Activated T-cell treated with anti-CD3 and anti-CD28 coated beads for 4 hours (primary cell): ENCODE measurements at places on chromosomes 7 and 10.

DNA sequence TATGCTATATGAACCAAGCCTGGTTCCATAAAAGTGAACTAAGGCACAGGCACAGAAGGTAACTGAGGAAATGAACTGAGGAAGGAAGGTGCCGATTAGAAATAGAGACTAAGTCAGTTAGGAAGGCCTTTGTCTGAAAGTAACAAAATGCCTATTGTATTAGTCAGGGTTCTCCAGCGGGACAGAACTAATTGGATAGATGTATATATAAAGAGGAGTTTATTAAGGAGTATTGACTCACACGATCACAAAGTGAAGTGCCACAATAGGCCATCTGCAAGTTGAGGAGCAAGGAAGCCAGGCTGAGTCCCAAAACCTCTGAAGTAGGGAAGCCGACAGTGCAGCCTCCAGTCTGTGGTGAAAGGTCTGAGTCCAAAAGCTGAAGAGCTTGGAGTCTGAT, 13.9 kb upstream of the PLXNA4 start:
- DNase-seq: no peak

GRCh38 chr7:90551036-90551435, 45.1 kb upstream of the CDK14 start:
- no peak for DNase-seq

DNA sequence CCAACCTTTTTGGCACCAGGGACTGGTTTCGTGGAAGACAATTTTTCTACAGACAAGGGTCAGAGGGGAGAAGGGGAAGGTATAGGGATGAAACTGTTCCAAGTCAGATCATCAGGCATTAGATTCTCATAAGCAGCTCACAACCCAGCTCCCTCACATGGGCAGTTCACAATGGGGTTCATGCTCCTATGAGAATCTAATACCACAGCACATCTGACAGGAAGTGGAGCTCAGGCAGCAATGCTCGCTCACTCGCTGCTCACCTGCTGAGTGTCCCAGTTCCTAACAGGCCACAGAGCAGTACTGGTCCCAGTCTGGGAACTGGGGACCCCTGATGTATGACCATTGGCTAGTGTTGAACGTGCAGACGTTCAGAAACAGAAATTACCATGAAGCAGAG, 63.7 kb downstream of the ATE1 start:
- no peak for DNase-seq

DNA sequence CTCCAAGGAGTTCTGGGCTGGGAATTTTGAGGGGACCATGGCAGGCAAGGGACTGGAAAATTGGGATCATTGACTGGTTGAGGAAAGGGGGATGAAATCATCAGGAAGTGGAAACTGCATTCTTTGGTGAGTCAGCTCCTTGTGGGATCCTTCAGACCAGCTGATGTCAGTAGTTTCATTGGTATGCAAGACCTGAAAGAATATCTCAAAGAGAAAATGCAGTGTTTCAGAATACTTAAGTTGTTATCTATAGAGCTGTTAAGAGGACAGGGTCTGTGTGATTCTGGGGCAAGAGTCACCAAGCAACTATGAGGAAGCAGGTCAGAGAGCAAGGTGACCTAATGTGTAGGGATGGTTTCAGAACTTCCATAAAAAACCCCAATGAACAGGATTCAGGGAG, 595.9 kb upstream of the AUTS2 start:
- no peak for DNase-seq

DNA sequence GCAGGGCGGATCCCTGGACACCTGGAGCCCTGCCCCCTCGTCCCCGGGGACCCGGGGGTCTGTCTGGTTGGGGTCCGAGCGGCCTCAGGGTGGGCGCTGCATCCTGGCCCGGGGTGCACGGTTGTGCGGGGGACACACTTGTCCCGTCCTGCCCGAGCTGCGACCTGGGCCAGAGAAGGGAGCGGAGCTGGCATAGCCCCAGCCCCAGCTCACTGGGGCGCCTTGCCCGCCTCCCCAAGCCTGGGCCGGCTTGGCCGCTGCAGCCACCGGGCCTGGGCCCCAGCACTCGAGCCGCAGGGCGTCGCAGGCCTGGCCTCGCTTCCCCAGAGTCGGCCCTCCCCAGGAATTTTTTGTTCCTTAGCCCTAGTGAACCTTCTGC, 54.5 kb downstream of the GLRX3 start:
- DNase-seq: no peak

DNA sequence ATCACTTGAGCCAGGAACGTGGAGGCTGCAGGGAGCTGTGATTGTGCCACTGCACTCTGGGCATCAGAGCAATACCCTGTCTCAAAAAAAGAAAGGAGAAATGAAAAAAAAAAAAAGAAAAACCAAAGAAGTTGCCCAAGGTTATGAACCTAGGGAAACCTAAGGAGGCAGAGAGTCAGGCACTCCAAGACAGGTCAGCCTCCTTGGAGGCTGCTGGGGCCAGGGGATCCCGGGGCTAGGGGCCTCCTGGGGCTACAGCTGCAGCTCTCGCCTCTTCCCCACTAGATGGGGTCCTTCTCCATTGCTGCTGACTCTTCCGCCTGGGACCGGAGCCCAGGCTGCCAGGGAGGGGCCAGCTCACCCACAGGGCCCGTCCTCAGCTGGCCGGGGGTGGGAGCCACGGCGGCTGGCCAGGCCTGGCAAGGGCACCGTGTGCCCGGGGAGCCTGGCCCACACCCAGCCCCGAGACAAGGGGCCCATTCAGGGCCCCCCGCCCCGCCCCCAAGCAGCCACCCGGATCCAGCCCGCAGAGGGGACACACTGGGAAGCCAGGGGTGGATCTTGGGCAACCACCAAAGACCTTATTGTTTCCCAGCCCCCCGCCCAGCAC, 1.7 kb upstream of the SPACDR start:
- no peak for DNase-seq

DNA sequence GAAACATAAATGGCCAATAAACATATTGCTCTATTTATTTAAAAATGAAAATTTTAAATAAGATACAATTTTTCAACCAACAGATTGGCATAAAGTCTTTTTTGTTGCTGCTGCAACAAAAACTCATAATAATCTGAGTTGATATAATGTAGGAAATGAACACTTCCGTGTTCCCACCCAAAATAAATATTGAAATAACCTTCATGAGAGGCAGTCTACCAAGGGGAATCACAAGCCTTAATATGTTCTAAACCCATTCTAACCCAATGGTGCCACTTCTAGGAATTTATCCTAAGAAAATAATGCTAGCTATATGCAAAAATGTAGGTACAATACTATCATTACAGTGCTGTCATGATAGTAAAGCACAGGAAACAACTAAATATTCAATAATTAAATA, 39.1 kb downstream of the SLC25A13 start:
- no peak for DNase-seq

- DNase-seq: no peak
Measured at GRCh38 chr10:100544950-100545349, 9.2 kb downstream of the HIF1AN start.

- DNase-seq: no peak
Measured at GRCh38 chr10:130339911-130340310, 203.7 kb downstream of the GLRX3 start.

DNA sequence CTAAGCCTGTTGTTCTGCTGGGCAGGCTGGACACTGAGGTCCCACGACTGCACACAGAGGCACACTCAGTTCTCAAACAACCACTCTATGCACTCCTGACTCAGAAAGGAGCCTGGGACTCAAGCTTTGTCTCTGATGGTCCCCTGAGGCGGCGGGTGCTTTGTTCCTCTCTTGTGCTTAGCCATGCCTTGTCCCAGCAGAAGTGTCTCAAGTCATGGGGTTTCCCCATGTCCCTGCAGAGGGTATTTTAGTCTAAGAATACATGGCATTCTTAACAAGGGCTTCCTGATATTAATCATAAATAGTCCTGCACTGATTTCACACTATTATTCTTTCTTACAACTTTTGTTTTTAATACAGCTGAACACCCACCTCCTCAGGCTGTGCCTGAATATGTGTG, 72.5 kb downstream of the CXCL12 start:
- DNase-seq: no peak

DNA sequence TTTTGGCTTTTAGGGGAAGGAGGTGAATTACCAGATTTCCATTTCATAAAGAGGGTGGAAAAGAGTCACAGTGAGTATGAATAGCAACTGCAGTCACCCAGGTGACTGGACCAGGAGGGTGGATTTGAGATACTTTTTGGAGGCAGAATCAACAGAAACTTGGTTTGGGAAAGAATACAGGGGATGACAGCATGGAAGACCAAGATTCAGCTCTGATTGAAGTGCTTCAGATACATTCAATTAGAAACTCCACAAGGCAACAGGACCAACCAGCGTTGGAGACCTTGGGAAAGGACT, 83.0 kb downstream of the SGMS1 start:
- no peak for DNase-seq

GRCh38 chr7:27123007-27123476, 7.5 kb downstream of the HOXA4 start:
- no peak for DNase-seq

GRCh38 chr10:96873756-96874467, 41.8 kb downstream of the LCOR start:
- DNase-seq: no peak

DNA sequence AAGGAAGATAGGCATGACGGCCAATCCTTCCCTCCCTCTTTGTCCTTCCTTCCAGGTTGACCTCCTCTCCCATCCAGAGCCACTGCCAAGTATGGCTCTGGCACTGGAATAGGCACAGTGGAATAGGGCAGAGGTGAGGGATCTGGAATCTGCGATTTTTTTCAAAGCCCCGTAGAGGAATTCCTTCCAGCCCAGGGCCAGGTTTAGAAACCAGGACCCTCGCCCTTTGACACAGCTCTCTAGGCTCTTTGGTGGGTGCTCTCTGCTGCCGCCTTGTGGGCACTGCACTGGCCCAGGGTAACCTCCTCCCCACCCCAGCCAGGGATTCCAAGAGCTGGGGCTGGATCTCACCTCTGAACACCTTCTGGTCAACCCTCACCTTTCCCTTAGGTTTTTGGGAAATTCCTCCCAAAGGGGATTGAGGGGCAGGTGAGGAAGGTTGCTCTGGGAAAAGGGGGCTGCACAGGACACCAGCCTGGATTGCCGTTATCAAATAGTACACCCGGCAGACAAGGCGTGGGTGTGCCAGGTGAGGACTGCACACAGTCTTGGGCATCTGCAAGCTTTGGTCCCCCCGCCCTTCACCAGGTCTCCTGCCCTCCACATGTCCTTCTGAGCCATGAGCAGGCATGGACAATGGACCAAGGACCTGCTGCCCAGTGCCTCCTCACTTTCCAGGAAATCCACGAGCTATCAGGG, 22.8 kb downstream of the C10orf105 start:
- peak; percentile 65 for DNase-seq

GRCh38 chr7:17021205-17021604, 139.4 kb upstream of the AGR3 start:
- no peak for DNase-seq

GRCh38 chr10:68110027-68110426, 739 bp downstream of the MYPN start:
- DNase-seq: no peak

GRCh38 chr10:70596860-70597809, 5.4 kb downstream of the PRF1 start:
- DNase-seq: no peak

DNA sequence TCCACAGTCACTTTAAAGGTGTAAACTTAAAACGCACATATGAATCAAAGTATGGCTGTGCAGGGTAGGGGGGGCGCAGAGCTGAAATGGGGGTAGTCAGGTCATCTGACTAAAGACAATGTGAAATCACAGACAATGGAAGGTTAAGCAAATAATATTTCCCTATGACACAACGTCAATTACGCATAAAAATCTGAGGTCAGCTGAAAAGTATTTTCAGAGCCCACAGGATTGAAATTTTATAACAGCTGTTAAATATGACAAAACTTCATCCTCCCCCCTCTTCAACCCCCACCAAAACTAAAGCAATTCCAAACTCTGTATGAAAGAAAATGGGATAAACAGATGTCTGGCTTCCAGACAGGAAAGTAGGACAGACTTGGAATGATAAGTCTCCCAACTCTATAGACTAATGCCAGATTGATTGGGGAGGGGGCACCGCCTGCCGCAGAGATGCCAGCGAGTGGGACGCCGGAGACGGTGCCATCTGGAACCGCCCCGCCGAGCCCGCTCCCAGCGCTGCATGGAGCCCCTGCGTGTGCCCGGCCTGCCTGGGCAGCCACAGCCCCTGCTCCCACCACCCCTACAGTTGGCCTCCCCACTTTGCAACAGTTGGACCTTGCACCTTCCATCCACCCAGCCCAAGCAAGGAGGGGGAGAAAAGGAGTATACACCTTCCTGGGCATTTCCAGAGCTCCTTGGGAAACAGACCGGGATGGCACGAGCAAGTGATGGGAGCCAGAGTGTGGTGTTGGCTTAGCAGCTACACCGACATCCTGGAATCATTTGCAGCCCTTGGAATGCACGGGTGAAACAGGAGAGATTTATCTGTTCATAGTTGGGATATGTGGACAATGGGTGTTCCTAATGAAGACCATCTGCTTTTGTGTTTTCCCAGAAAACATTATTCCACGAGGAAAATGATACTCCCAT, 10.7 kb downstream of the EBF3 start:
- no peak for DNase-seq

DNA sequence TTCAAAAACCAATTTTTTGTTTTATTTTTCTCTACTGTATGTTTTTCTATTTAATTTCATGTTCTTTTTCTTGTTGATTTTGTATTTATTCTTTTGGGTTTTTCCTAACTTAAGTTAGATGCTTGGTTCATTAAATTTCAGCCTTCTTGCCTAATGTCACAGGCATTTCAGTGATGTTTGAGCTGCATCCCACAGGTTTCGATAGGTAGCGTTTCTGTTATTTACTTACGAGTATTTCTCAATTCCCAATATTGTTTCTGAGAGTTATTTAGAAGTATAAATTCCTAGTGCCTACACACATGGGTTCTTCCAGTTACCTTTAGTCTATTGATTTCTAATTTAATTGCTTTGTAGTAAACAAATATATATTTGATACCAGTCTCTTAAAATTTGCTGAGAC, 18.2 kb downstream of the PROSER2 start:
- DNase-seq: no peak

GRCh38 chr7:120729245-120729644, 128.7 kb downstream of the TSPAN12 start:
- no peak for DNase-seq

- no peak for DNase-seq
Measured at GRCh38 chr7:111517549-111517951, 44.7 kb downstream of the IMMP2L start.

GRCh38 chr7:129471402-129471827, 30.9 kb upstream of the SMKR1 start:
- no peak for DNase-seq

GRCh38 chr7:66333443-66333842, 128.3 kb downstream of the TPST1 start:
- DNase-seq: no peak

DNA sequence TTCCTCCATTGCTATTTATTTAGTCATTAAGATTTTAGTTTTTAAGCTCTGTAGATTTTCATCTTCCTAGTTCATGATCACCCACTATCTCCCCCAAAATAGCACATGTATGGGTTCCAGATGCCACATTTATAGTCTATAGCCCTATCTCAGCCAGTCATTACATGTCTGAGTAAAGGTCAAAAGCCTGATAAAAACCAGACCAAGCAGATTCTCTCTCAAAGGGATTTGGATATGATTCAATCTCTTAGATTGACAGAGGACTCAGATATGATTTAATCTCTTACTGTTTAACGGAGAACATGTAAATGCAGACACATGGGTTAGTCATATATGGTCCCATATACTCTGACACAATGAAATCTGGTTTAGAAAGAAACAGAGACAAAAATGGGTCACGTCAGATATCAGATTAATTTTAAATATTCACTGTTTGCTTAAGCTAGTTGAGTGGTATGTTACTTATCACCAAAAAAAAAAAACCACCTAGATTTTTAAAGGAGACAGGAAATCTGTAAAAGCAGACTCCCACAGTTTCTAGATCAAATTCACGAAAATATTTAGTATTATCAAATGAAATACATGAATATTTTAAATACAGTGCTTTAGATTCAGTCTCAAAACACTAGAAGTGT, 107.0 kb upstream of the LRRN3 start:
- no peak for DNase-seq
